SIG-M5 (cell line): ENCODE measurements at places on chromosomes 11 and 22.

- DNase-seq = no peak
Measured at GRCh38 chr22:47914481-47915097, 1152.1 kb downstream of the TBC1D22A start.

DNA sequence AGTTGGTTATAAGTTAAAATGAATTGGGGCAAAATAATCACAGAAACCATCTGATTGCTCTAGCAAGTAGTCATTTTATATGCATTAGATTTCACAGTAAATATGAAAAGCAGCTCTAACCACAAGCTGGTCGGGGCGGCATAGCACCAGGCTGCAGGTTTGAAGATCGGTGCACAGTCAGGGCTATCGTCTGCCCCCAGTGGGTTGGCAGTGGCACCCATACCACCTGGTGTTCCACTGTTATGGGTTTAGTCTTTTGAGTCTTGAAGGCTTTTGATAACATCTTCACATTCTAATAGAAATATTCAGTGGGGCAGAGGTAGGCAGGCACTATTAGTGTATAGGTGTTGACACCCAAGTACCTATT lies 62.1 kb downstream of the GRK3 start:
- DNase-seq = no peak

DNA sequence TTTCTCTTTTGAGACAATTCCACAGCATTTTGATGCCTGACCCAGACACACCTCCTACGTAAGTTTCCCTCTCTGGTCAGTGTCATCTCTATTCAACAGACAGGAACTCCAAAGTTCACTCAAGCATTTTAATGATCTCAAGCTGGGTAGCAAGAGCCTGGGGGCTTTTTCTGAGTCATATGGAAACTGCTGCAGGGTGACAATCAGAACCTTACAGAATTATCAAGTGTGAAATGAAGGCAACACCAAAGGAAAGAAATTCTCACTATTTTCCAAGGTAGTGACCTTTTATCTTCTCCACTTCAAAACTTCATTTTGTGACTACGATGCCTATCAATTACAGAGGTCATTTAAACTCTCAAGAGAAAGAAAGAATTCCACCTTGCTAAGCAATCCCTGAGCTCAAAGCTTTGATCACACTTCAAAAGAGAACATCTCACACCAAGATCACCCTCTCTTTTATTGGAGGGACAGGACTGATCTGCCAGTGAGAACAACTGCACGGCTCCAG lies 229.0 kb upstream of the ZC3H12C start:
- DNase-seq = no peak

GRCh38 chr11:59841514-59841913 lies 3.8 kb downstream of the CBLIF start:
- no peak for DNase-seq

DNA sequence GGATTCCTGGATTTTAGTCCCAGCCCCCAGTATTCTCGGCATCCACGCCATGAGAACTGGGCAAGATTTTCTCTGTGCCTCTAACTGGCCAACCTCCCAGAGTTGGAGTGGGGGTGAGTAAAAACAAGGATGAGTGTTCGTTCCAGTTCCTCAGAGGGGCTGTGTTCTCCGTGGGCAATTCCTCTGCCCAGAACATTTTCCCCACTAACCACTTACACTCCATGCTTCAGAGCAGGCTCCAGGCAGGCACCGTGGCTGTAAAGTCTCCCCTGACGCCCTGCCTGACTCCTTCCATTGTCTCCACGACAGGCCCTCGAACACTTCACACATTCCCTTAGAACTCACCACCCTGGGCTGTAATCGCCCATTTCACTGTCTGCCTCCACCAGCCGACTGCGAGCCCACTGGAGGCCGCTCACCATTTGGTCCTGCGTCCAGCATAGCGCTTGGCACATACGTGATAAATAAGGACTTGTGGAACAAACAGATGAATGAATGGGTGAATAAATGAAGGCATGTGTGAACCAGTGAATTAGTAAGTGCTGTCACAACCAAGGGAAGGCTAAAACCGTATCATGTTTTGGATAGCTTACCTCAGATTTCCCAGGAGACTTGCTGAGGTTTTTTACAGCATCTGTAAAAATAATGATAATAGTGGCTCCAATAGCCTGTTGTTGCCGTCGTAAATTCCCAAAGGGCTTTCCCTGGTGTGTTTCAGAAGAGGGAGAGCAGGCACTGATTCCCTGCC lies 6.1 kb downstream of the APLNR start:
- no peak for DNase-seq

DNA sequence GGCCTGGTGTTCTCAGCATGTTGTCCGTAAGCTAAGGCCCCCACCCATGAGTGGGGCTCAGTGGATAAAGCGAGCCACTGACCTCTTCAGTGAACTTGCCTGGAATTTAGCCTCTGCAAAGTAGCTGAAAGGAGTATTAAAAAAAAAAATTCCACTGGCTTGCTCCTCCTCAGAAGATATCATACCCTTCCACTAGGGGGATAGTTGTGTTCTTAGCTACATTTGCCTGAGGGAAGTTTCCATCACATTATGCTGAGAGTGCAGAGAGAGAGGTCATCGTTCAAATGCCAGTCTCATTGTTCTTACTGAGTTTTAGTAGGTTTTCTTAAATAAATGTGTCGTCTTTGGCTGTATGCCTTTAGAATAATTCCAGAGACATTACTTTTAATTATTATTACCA lies 879.7 kb downstream of the JRKL start:
- no peak for DNase-seq

- DNase-seq = no peak
Measured at GRCh38 chr11:4606231-4607015, 1.6 kb downstream of the TRIM68 start.

DNA sequence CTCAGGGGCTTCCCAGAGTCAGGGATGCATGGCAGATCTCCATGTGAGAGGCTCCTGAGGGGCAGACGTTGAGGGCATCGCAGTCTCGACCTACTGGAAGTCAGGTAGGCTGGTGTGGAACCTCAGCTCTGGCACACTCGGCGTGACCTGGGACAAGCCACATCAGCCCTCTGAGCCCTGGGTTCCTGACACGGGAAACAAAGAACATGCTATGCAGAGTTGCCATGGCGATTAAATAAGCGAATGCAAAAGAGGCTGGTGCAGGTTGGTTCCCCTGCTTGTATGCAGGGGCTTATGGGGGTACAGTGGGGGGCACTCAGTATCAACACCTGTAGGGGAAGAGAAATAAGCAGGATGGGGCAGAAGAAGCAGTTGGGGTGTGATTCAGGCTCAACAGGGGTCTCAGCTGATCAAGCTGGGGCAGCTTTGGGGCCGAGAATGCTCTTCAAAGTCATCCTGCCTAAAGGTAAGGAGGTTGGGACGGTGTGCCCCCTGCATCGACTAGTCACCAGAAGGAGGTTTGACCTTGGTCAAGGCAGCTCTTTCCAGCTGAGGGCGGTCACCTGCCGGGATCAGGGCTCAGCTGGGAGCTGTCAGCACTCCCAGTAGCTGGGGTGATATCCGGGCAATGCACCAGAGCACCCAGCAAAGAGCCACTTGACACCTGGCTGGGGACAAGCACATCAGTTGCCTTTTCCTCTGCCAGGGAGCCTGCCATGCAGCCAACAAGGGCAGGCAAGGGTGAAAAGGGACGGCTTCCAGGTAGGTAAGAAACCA lies 442.7 kb downstream of the MIAT start:
- DNase-seq = no peak

DNA sequence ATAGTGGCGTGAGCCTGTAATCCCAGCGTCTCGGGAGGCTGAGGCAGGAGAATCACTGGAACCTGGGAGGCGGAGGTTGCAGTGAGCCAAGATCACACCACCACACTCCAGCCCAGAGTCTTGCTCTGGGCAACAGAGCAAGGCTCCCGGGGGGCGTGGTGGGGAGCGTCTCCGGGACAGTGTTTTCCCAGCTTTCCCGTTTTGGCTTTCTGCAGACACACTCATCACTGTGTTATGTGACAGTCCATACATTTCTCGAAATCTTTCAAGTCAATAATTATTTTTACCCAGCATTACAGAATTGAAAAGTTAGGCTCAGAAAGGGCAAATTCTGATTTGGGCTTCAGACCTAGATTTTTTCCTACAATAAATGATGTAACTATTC lies 31.7 kb downstream of the NEAT1 start:
- DNase-seq = no peak

DNA sequence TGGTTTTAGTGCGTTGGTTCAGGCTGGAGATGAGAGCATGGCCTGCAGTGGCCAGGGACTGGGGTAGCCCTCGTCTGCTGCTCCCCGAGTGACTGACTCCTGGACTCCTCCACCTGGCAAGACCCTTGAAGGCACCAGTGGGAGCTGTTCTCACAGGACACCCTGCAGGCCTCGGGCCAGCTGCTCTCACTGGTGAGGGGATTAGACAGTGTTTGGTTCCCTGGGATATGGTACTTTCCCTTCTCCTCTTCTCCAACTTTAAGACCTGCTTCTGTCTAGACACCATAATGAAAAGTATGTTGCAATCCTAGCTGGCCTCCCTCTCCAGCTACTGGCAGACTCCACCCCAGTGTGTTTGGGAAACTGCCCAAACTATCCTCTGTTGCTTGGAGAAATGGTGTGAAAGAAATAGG lies 168.8 kb upstream of the CADM1 start:
- DNase-seq = no peak

DNA sequence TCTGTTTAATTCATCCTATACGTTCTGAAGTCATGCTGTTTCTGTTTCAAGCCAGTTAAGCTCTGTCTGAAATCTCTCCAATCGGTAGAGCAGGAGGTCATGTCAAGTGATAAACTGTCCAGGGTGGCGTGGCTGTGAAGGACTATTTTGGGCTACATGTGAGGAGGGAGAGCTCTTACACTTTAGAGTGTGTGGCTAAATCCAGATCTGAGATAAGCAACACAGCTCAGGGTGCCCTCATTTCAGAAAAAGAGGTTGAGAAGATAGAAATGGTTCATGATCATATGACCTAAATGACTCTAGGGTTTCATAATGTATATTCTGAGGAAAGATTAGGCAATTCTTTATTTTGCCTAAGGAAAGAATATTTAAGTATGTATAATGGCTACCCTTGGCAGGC lies 8.4 kb downstream of the BLID start:
- DNase-seq = no peak

DNA sequence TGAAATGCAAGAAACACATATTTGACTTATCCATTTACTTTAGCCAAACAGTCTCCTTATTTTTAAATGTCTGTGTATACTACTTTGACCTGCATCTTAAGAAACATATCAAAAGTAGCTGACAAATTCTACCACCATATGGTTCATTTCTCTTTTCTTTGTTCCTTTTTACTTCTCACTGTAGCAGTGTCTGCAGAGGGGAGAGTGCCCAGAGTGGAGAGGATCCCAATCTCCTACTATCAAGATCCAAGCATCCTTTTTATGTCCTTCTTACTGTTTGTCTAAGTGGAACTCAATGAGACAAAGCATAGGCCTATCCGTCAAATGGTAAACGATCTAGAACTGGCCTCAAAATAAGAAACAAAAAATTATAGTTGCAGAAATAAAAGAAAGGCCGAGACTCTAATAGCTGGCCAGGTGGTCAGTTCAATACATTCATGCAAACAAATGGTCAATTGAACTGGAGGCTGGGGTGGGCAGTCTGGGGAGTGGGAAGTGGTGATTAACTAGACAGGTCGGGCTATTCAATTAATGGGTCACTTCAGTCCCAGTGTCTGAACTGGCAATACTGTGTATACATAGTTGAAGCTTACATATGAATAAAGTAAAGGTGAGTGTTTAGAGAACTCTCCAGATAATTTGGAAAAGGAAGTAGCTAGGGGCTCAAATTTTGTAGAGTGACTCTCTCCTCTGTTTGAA lies 149.1 kb downstream of the MAML2 start:
- DNase-seq = no peak

- no peak for DNase-seq
Measured at GRCh38 chr11:27456795-27457329, 15.7 kb downstream of the LGR4 start.

DNA sequence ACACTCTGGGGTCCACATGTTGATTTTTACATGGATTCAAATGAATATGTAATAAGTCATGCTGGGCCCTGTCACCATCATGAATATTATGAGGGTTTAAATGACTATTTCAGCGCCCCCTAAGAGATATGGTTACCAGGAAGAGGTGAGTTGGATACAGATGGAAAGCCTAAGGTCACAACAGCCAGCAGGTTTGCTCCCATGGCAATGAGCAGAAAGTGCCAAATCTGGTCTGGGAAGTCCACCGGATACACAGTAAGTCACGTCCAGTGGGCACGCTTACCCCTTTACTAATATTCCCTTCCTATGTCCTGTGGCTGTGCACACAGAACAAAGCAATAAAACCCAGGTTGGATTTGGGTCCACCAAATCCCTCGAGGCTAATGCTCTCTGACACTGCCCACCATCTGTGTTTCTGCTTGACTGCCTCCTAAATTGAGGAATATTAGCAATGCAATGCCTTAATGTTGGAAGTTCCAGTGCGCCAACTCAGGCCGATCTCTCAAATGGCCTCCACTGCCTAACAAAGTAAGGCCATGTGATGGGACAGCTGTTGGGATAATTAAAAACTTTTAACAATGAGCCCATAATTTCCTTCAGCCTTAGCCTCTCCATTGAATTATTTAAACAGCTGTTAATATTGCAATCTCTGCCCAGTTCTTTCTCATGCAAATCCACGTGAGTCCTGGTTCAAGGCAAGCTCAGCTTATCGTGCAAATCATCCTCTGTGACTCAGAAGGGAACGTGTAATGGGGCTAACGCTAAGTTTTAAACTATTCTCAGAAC lies 97.6 kb downstream of the SLC1A2 start:
- DNase-seq = no peak
